Caki2 (cell line): ENCODE measurements at places on chromosomes 4 and X. TPM values are rescaled to one million over a fixed set of nuclear protein-coding genes. Genes with fewer than 3 reads are reported as not detected.

ETDA gene
- total RNA-seq, result not detected in 2 replicates

ASB12 gene
- 0.17 TPM in 1 of 2 replicates, not detected in the other for total RNA-seq

BTC gene
- 0.61 and 4.5 TPM in 2 replicates for total RNA-seq

ALAS2 gene
- total RNA-seq, result not detected in 2 replicates

SPANXA2 gene
- total RNA-seq, result not detected in 2 replicates

TBC1D25 gene
- 1.6 and 2.8 TPM in 2 replicates for total RNA-seq

GAGE12E gene
- total RNA-seq, result not detected in 2 replicates

S100P gene
- not detected in 2 replicates for total RNA-seq

- DNase-seq, result no peak
Measured at GRCh38 chr4:75056277-75056676, 123.4 kb downstream of the PARM1 start.

DNA sequence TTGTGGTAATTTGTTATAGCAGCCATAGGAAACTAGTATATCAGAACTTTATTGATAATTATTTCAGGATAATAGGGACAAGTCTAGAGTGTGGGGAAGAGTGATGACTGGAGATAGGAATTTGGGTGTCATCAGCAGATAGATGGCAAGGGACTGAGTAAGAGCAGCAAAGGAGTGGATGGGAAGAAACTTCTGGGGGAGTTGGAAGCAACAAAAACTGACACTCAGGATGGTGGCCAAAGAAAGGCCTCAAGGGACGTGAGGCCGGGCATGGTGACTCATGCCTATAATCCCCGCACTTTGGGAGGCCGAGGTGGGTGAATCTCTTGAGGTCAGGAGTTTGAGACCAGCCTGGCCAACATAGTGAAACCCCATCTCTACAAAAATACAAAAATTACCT is 9.1 kb upstream of the SLC25A5 start:
- no peak for DNase-seq

GRCh38 chrX:96578781-96579180 is 105.9 kb upstream of the DIAPH2 start:
- no peak for DNase-seq

DNA sequence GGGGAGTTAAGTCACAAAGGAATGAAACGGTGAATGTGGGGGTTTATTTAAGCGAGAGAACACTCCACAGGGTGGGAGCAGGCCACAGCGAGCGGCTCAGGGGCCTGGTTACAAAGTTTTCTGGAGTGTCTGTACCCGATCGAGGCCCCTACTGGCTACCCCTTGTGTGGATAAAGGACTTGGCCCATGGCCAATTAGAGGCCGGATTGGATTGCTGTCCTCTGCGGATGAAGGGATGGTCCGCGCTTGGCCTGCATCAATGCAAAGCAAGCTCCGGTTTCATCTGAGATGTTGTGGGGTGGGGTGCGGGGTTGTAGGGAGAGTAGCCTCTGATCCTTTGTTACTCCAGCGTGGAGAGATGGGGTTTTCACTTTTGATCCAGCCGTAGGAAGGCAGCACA is 1574.5 kb upstream of the TENM3 start:
- no peak for DNase-seq

DNA sequence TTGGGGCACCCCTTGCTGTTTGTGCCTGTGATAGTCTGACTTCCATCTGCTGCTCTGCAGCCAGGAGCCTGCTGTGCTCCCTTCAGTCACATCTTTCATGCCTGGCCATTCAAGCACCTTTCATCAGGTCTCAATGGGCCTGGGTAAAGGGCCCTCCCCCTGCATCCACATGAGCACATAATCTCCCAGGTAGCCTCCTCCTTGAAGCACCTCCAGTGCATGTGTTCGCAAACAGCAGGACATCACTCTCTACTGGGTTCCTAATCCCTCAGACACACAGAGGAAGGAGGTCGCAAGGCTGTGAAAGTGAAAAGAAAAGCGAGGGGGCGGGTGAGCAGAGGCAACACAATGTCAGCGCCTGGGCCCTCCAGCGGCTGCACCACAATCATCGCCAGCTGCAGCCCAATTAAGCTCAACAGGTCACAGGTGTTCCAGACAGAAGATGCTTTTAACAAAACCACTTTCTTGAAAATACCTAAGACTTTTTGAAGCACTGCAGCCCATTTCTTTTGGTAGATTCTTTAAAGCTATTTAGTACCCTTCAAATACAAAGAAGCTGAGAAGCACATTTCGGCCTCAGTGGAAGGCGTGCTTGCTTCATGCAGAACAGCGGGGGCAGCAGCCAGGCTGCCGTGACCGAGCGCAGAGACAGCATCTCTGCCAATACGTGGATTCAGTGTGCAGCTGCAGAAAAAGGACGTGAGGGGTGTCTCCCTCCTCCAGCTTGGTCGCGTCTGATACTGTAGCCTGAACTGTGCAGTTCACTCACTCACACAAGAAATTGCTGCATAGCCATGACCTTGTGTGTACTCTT is 92.2 kb upstream of the SPRY1 start:
- DNase-seq, result no peak

DNA sequence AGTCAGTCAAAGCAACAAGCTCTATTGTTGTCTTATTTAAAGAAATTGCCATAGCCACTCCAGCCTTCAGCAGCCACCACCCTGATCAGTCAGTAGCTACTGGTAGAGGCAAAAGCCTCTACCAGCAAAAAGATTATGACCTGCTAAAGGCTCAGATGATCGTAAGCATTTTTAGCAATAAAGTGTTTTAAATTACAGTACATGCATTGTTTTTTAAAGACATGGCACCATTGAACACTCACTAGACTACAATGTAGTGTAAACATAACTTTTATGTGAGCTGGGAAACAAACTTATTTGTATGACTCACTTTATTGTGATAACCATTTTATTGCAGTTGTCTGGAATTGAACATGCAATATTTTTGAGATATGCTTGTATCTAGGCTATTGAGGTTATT is 32.3 kb upstream of the DYNLT3 start:
- no peak for DNase-seq

- no peak for DNase-seq
Measured at GRCh38 chr4:150974252-150974640, 40.8 kb downstream of the LRBA start.

DNA sequence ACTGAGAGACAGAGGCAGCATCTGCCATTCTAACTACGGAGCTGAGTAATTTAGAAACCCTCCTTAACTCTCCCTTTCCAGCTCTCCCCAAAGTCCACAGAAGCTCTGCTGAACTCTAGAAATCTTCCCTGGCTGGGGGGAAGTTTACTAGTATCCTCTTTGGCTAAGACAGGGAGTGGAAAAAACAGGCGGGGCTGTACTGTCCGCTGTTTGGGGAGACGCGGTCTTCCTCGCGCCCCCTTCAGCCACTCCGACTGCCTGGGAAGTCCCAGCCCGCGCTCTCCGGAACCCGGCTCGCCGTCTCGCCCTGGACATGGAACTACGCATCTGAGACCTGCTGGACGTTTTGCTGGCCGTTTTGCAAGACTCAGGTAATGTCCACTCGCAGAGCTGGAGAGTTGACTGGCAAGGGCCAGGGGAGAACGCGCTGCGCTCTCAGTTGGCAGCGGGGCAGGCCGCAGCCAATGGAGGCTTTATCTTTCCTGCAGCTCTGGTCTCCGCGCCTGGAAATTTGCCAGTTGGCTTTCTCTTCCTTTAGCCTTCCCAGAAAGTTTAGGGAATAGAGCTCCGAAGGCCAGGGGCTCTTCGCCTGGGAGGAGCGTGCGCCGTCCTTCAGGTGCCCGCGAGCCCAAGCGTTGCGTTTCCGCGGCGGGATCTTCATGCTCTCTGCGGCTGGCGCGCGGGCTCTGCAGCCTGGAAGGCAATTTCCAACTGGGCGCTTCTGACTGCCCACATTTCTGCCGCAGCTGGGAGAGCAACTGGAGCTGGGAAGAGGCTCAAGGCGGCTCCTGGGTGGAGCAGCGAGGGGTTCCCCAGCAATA is 892 bp downstream of the IL1RAPL2 start:
- no peak for DNase-seq

- no peak for DNase-seq
Measured at GRCh38 chr4:165583341-165583740, 204.5 kb downstream of the CPE start.

GRCh38 chrX:136417806-136418205 is 69.9 kb upstream of the BRS3 start:
- DNase-seq, result no peak

DNA sequence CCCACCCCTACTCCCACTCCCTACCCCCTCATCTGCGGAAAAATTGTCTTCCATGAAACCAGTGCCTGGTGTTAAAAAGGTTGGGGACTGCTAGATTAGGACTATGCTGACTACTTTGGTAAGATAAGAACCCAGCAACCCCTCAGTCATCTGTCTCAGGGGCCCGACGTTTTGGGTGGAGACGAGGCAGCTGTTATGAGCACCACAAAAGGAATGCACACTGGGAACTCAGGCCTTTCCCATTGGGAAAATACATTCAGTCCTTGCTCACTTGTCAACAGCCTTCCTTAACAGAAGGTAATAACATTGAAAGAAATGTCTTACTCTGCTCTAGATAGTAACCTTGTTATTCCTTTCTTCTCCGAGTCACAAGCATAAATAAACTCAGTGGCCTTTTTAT is 310.8 kb downstream of the AFF2 start:
- no peak for DNase-seq

- no peak for DNase-seq
Measured at GRCh38 chrX:68059469-68059868, 373.8 kb downstream of the OPHN1 start.

- DNase-seq, result peak; percentile 90
Measured at GRCh38 chrX:48631376-48632090, 34.2 kb downstream of the WDR13 start.

DNA sequence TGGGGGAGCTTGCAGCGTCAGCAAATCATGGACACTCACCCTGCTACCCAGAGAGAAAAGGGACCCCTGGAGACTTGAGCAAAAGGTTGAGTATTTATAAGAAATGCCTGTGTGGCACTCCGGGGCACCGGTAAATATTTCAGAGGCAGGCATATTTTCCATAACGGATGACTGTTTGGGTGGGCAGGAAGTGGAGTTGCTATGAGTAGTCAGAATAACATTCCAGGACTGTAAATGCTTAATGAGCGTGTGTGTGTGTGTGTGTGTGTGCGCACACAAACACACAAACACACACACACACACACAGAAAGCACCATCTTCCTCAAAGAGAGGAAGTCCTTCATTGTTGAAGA is 74.6 kb downstream of the MXRA5 start:
- peak; percentile 59 for DNase-seq

DNA sequence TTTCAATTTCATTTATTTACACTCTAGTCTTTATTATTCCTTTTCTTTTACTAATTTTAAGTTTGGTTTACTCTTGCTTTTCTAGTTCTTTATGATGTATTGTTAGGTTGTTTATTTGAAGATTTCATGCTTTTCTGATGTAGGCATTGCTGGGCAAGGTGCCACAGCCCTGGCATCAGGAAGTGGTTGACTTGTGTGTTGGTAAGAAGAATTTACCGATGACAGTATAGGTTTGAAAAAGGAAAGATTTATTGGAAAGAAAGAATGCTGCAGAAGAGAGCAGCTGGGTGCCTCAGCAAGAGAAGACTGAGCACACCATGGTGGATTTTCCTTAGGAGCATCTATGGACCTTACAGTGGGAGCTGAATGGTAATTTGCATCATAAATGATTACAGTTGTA is 153.2 kb downstream of the KLF8 start:
- no peak for DNase-seq

DNA sequence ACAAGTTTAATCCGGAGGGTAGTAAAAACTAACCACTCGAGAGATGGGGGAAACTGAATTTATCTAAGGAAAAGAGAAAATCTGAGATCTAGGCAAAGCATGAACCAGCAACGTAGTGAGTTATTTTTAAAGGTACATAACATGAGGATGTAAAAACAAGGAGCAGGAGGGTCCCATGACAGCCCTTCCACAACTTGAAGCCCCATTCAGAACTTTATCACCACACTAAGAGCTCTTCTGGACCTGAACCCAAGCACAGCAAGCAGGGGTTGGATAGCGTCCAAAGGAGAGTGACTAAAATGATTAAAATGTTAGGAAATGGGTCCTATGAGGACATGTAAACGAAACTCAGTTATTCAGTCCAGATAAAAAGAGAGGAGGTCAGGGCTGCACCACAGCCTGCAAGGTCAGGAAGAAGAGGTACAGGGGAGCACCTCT is 16.2 kb downstream of the SH3RF1 start:
- DNase-seq, result peak; percentile 55

DNA sequence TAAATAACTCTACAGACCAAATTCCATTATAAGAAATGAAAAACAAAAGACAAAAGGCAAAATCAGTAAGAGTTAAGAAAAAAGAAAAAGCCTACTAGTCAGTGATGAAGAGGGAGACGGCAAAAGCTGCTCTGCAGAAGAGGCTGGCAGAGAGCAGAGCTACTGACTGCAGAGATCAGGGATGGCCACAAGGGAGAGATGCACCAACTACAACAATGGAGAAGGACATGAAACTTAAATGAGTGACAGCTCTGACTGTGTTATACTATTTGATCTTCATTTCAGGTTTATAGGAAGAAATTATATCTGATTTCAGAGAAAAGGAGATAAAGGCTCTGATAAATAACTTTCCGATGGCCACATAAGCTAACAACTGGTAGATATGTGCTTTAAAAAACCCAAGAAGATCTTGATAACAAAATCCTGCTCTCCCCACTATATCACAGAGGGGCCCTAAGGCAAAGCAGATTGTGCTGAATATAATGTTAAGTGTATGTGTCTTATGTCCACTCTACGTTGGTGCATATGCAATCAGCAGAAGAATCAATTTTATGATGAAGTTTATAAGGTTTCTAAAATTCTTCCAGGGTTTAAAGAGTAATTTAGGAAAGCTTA is 58.4 kb upstream of the COX18 start:
- DNase-seq, result no peak

DNA sequence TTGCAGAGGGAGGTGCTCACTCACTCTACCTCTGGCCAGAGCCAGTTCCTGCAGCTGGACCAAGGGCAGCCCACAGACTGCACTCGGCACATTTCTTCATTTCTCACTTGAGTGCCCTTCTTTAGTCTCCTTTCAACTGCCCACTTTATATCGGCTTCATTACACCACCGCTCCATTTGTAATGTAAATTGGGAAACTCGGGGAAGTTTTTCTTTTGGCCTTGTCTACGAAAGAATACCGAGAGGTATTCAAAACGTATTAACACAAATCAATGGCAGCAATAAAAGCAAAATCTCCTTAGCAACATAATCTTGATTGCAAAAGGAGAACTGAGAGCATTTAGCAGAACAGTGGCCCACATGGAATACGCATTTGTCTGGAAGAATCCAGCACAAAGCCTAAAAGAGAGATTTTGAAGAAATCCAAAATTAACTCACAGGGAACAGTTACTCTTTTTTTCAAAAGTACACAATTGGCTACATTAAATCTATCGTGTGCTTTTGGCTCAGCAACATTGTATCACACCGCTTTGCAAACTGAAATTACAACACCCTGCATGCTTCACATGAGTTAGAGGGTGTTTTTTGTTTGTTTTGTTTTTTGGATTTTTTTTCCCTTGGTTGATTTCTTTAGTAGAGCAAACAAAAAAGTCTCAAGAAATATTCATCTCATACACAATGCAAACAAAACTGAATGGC is 62.6 kb downstream of the CHIC2 start:
- no peak for DNase-seq
